ENCODE measurements at places on chromosomes 5 and 9. TPM values are rescaled to one million over a fixed set of nuclear protein-coding genes. Genes with fewer than 3 reads are reported as not detected.

The NCBP1 gene
- 63.4 TPM for total RNA-seq

The ANKRD18A gene
- total RNA-seq, result 2.4 TPM

The ADAMTSL2 gene
- 1.1 TPM for total RNA-seq

The MOB3B gene
- total RNA-seq, result 12.4 TPM

The FRMD3 gene
- 2.6 TPM for total RNA-seq

- no peak overlapping the region for H3K4me3 ChIP-seq
- DNase-seq, result no peak
- H3K27me3 ChIP-seq, result no peaks in the 10 kb centered on the region
- H3K27ac ChIP-seq, result no peak overlapping the region
- H3K4me1 ChIP-seq, result peaks cover 6% of the 10 kb centered on the region
Measured at GRCh38 chr5:178429491-178430185, 160.6 kb downstream of the COL23A1 start.

DNA sequence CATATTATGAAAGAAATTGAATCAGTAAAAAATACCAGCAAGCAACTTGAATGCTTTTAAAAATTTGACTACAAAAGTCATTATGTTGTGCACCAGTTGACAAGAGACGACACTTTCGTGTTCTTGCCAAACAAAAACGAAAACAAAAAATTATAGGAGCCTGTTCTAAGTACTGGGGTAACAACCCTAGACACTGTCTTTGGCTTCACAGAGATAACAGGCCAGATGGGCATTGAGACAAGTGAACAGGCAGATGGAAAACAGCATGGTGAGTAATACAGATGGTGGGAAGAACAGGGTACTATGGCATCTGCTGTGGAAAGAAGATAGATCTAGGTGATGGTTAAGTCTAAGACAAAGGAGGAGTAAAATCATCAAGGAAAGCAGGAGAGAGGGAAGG lies 99.0 kb downstream of the CDH12 start:
- H3K27ac ChIP-seq, result no peak overlapping the region
- no peak overlapping the region for H3K4me3 ChIP-seq
- H3K36me3 ChIP-seq, result no peaks in the 10 kb centered on the region
- DNase-seq, result no peak

- H3K27me3 ChIP-seq, result no peaks in the 10 kb centered on the region
- no peaks in the 10 kb centered on the region for H3K4me1 ChIP-seq
- no peak for DNase-seq
- no peak overlapping the region for H3K27ac ChIP-seq
Measured at GRCh38 chr9:127083138-127083980, 39.1 kb downstream of the ANGPTL2 start.

DNA sequence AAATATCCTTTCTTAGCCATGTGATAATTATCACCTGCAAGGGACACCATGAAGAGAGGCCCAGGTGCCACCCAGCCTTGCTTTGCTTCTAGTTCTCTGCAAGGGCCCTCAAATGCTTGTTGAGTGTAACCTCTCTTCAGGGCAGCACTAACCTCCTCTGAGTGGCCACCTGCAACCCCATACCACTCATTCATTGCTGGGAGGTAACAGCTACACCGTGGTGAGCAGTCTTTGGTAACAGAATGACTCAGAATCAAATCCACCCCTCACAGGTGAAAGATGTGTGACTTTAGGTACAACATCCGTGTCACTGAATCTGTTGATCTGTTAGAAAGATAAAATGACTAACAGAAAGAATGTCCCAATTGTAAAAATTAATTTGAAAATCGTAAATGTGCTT lies 365.1 kb upstream of the TRPC7 start:
- H3K27me3 ChIP-seq, result no peaks in the 10 kb centered on the region
- no peak overlapping the region for H3K4me3 ChIP-seq
- H3K27ac ChIP-seq, result no peak overlapping the region

DNA sequence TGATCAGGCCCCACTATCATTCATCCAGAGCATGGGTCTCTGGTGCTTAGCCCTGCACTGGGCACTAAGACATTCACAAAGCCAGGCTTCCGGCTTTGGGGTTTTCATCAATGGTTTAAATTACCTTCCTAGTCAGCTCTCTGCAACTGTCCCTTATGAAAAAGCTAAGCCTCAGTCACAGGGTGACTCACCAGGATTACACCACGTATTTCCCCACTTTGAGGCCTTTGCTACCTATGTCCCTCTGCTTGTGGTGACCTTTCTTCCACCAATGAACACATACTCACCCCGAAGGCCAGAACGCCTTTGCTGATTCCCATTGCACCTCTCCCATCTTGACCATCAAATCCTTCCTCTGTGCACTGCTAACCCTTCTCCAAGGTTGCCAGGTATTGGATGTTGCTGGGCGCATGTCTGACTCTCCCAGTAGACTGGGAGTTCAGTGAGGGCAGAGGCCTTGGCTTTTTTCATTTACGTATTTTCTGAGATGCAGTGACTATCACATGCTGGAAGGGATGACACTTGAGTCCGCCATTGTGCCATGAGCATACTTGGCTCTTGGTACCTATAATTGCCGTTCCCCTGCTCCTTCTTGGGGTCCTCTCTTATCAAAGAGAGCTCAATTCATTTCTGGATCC lies 58.7 kb upstream of the TNFSF8 start:
- H3K4me1 ChIP-seq, result no peaks in the 10 kb centered on the region
- H3K36me3 ChIP-seq, result no peaks in the 10 kb centered on the region
- no peak for DNase-seq
- no peak overlapping the region for H3K27ac ChIP-seq
- H3K4me3 ChIP-seq, result no peak overlapping the region
- H3K27me3 ChIP-seq, result no peaks in the 10 kb centered on the region

- H3K36me3 ChIP-seq, result no peaks in the 10 kb centered on the region
- H3K27ac ChIP-seq, result no peak overlapping the region
- H3K27me3 ChIP-seq, result no peaks in the 10 kb centered on the region
- H3K4me1 ChIP-seq, result no peaks in the 10 kb centered on the region
- no peak overlapping the region for H3K4me3 ChIP-seq
Measured at GRCh38 chr9:110213413-110214044, 5.6 kb upstream of the C9orf152 start.

DNA sequence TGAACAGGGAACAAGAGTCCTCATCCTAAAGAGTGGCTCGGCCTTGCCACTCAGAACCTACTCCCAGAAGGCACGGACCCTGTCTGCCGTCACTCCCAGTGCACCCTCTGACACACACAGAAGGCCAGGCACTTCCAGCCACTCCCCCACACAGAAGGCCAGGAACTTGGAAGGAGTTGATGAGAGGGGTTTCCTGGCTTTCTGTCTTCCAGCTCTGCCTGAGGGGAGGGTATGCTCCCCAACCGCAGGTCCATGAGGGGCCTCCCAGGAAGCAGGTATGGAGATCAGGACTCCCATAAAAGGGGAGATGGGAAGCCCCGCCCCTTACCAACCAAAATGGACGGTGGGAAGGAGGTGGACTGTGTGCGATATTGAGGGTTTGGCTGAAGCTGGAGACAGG lies 247.6 kb upstream of the IRX4 start:
- H3K4me3 ChIP-seq, result no peak overlapping the region
- DNase-seq, result no peak
- no peaks in the 10 kb centered on the region for H3K36me3 ChIP-seq
- H3K27ac ChIP-seq, result no peak overlapping the region
- H3K4me1 ChIP-seq, result 0 out of 2 replicates have a peak, but pooled peaks cover 11% of the 10 kb centered on the region
- H3K27me3 ChIP-seq, result no peaks in the 10 kb centered on the region

DNA sequence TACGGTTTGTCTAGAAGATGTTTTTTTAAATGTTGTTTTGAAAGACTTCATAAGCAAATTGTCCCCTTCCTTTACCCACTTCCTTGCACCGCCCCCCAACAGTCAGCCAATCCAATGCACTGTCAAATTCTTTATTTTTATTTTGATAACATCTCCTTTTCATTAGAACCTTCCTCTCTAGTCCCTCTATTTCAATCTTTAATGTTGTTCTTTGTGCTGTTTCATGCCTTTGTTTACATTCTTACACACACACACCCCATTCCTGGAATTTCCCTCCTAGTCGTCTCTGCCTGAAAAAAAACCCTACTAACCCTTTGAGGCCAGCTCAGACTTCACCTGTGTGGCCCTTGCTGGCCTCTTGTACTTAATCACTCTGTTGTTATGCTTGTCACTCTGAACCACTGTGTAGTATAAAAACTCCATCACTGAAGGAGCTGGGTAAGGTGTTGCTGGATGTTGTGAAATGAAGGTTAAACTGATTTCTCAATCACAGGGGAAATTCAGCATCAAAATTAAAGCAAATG lies 133.4 kb downstream of the UGCG start:
- H3K36me3 ChIP-seq, result no peaks in the 10 kb centered on the region
- H3K4me1 ChIP-seq, result peaks cover 10% of the 10 kb centered on the region
- DNase-seq, result peak; percentile 60
- H3K4me3 ChIP-seq, result no peak overlapping the region
- H3K27ac ChIP-seq, result no peak overlapping the region
- H3K27me3 ChIP-seq, result no peaks in the 10 kb centered on the region

- no peaks in the 10 kb centered on the region for H3K36me3 ChIP-seq
- H3K4me1 ChIP-seq, result peaks cover 4% of the 10 kb centered on the region
- no peaks in the 10 kb centered on the region for H3K27me3 ChIP-seq
- no peak within 1 kb of the TSS for H3K27ac ChIP-seq
- DNase-seq, result peak; percentile 73
Measured at GRCh38 chr9:127854184-127854806, at the start of gene ENG. Gene ENG, minus strand, starts transcription at chr9:127854658. Its CDS starts 303 bp downstream, at chr9:127854355.

DNA sequence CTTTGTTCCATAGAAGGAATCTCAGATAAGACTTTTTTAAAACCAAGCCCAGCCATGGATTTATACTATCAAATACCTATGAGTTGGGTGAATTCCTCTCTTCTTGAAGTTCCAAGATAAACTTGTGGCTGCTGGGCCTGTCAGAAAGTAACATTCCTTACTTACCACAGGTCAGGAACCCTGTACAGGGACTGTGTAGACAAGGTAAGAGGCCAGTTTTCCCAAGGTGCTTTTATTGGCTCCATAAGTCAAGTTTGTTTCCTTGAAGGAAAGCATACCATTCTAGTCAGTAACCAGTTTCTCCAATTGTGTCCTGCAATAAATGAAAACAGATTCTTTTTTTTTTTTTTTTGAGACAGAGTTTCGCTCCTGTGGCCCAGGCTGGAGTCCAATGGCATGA lies 8.8 kb upstream of the CLTB start:
- no peak overlapping the region for H3K27ac ChIP-seq
- no peak for DNase-seq
- 0 out of 2 replicates have a peak, but pooled peaks cover 3% of the 10 kb centered on the region for H3K36me3 ChIP-seq
- no peaks in the 10 kb centered on the region for H3K27me3 ChIP-seq
- H3K4me3 ChIP-seq, result no peak overlapping the region

GRCh38 chr5:157924931-157925729 lies 66.2 kb upstream of the CLINT1 start:
- H3K36me3 ChIP-seq, result no peaks in the 10 kb centered on the region
- no peaks in the 10 kb centered on the region for H3K27me3 ChIP-seq
- no peak for DNase-seq
- peaks cover 47% of the 10 kb centered on the region for H3K4me1 ChIP-seq

DNA sequence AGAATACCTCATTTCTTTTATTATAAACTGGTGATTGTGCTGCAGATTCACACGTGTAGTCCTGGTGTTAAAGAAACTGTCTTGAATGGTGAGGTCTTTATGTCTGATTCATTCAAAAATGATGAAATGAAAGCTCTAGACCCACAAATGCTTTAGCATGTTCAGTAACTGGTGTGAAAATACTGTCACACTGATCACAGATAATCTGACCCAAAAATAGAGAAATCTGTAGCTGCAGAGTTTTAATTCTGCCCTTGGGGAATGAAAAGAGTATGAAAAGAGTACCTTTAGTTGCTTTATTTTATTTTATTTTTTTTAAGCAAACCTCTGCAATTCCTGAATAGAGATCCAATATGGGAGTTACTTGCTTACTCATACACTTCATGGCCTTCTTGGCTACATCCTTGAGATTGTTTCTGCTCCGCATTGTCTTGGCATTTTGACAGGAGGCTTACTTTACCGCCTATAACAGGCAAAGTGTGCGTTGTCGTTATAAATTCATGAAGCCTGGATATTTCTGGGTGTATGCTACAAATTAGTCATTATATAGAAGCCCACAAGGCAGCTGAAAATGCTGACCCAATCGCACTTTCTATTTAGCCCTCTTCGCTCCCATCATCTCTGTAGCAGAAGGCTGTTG lies 2.7 kb downstream of the RGMB start:
- peaks cover 28% of the 10 kb centered on the region for H3K4me1 ChIP-seq
- H3K4me3 ChIP-seq, result peak overlapping the region; percentile 75
- H3K27me3 ChIP-seq, result peaks cover 15% of the 10 kb centered on the region
- DNase-seq, result no peak
- peaks cover 13% of the 10 kb centered on the region for H3K36me3 ChIP-seq
- no peak overlapping the region for H3K27ac ChIP-seq

DNA sequence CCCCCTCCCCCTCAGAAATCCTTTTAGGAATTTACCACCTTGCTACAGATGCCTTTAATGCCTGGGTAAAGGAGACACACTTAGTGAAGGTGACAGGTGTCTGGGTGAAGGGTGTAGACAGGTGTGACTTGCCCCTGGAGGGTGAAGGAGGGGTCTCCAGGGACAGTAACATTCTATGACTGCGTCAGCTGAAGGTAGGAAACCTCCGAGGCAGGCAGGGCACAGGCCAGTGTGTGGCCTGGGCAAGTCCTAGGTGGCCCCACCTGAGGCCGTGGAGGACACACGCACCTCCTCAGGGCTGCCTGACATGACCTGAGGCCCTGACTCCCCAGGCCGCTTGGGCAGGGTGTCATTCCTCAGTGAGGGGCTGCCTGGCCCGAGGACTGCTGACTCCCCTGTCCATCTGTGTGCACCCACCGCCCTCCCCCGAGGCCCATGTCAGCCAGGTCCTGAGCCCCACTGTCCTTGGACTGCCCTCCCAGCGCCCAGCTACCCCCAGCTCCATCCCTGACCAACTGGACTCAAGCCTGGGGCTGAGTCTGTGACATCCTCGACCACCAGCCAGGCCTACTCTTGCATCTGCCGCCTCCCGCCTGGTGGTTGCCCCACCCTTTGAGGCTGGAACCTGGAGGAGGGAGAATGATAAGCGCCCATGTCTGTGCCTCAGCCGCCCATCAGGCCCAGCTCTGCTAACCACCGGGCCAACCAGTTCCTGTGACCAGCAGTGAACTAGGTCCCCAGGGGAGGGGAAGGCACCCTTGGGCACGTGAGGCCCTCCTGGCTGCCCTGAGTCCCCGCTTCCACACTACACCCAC lies 18.4 kb downstream of the CARD19 start:
- H3K4me1 ChIP-seq, result peaks cover 10% of the 10 kb centered on the region
- H3K27ac ChIP-seq, result no peak overlapping the region
- H3K36me3 ChIP-seq, result no peaks in the 10 kb centered on the region

DNA sequence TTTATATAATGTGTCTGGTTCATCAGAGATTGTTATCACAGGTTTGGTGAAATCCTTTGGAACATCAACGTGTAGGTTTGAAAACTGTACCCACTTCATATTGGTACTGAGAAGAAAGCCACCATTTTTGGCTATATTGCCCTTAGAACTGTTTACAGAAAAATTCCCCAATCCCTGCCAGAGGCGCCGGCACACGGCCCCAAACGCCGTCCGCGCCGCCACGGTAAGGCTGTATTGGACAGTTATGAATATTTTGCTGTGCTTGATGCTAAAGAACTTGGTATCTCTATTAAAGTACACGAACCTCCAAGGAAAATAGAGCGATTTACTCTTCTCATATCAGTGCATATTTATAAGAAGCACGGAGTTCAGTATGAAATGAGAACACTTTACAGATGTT lies 35.2 kb downstream of the DCAF10 start:
- H3K36me3 ChIP-seq, result no peaks in the 10 kb centered on the region
- DNase-seq, result no peak
- no peak overlapping the region for H3K27ac ChIP-seq
- H3K4me3 ChIP-seq, result no peak overlapping the region
